ENCODE measurements at places on chromosomes 7 and 10. TPM values are rescaled to one million over a fixed set of nuclear protein-coding genes. Genes with fewer than 3 reads are reported as not detected.

- peak; percentile 65 for DNase-seq
Observed at GRCh38 chr7:17940951-17941431, 697 bp upstream of the SNX13 start.

GRCh38 chr10:102117391-102118159 is 2.6 kb downstream of the LDB1 start:
- no peak for DNase-seq

Gene NRCAM
- 26.6 TPM for polyA plus RNA-seq

GRCh38 chr7:34655384-34655783 is 2.6 kb upstream of the NPSR1 start:
- DNase-seq: no peak

DNA sequence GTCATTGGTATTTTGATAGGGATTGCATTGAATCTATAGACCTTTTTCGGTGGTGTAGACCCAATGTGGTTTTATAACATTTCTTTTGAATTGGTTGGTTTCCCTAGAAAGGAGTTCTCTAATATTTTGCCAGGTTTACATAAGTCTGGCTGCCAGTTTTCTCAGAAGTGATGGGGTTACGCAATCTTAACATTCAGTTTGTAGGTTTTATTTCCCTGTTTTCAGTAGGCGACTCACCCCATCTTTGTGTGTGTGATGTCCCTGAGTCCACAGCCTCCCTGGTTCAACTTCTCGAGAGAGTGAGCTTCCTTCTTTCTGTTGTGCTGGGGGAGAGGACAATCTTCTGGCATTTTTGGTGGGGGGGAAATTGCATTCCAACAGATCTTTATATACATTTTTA is 9.6 kb upstream of the KIF5B start:
- DNase-seq: no peak

Gene HOGA1
- polyA plus RNA-seq: 42.4 TPM

DNA sequence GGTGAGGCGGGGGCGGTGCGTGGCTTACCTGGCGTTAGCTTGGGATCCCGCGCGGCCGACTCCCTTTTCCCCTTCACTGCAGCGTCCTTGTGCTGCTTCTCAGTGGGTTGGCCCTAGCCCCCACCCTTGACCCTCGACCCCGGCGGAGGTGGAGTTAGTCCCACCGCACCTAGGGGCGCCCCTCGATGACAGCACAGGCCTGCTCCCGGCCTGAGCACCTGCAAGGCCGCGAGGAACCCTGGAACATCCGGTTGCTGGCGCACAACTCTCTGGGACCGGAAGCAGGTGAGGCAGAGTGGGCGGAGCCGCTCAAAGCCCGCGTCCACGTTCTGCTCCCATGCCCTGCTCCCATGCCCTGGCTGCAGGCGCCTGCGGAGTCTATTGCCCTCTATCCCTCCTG is 266.9 kb downstream of the USP6NL start:
- DNase-seq: no peak

DNA sequence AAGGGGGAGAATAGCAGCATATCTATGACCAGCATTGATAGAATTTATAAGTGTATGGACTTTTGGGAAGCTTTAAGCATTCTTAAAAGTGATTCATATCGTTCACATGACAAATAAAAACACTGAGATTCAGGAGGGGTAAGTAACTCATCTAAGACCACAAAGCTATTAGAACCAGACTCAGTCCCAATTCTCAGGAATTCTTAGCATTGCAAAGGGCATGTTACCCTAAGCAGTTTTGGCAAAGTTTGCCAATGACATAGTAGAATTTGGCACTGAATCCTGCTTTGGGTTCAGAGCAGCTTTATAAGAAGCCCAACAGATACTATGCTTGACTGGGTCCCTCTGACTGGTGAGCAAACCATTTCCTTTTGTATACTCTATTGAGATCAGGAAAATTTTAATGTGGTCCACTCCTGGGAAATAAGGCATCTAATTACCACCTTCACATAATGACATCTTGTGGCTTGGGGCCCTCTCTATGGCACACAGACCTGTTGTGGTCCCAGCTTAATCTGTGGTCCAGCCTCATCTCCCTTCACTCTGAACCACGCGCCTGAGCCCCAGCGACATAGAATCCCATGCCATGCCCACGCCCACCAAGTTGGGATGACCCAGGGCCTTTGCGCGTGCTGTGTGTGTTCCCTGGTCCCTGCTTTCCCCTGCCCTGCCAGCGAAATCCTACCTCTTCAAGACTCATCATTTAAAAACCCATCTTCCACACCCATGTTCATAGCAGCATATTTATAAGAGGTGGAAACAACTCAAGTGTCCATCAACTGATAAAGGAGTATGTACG is 37.5 kb upstream of the DOCK1 start:
- DNase-seq: no peak

GRCh38 chr7:111558991-111559390 is 3.3 kb downstream of the IMMP2L start:
- DNase-seq: no peak

DNA sequence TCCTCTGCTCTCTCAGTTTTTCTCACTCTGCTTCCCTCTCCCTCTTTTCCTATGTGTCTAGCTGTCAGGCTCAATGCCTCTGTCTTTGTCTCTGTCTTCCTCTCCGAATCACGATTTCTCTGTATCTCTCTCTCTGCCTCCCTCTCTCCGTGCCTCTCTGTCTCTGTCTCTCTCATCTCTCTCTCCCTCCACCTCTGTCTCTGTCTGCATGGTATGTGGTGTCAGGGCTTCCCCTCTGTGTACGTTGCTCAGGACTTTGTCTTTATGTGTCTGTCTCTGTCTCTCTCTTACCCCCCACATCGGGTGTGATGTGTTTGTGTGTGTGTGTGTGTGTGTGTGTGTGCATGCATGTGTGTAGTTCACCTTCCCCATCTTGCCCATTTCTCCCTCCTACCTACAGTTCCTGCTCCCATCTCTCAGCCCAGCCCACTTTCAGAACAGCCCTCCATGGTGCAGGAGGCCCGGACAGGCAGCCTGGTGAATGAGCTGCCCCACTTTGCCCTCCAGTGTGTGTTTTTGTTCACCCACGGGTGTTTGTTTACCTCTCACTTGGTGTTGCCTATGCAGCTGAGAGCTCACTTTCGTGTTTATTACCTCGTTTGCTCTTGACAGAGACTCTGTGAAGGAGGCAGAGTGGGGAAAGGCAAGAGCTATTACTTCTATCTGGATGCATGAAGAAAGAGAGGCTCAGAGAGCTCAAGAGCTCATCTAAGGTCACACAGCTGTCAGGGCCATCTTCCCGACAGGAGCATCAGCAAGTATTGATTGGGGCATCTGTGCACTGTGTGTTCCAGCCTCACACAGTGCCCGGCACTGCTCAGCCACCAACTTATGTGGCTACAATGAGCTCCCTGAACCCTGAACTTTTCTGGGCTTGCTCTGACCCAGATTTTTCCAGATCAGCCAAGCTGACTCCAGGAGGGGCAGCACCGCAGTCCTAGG is 163.5 kb upstream of the ZMIZ1 start:
- no peak for DNase-seq

Gene HTR5A
- not detected for polyA plus RNA-seq

Gene STEAP2
- polyA plus RNA-seq: 18.3 TPM

DNA sequence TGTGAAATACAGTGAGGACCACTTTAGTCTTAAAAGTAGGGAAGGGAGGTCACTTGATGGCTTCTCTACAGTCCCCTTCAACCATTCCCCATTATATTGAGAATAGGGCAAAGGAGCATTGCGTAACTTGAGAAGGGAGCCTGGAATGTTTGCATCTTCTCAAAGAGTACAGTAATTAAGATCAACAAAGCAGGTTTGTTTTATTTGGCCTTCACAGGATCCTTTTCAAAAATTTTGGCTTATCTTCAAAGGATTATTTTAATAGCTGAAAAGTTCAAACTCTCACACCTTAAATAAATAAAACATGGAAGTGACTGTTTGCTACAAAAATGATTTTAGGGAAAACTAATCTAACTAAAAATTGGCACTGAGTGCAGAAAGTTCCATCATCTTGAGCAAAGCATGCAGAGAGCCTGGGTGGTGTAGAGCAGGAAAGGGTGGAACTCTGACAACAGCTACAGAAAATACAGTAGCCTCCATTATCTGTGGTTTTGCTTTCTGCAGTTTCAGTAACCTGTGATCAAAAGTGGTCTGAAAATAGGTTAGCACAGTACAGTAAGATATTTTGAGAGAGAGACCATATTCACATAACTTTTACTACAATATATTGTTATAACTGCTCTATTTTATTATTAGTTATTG is 214.0 kb downstream of the MDFIC start:
- no peak for DNase-seq

Gene MEIG1
- 1.3 TPM for polyA plus RNA-seq
